Anterior cingulate cortex (tissue), 58 donors: ENCODE measurements at places on chromosomes 1 and 21.
A peak's percentile ranks its signal among the peaks of the same experiment; 100 is the strongest.

DNA sequence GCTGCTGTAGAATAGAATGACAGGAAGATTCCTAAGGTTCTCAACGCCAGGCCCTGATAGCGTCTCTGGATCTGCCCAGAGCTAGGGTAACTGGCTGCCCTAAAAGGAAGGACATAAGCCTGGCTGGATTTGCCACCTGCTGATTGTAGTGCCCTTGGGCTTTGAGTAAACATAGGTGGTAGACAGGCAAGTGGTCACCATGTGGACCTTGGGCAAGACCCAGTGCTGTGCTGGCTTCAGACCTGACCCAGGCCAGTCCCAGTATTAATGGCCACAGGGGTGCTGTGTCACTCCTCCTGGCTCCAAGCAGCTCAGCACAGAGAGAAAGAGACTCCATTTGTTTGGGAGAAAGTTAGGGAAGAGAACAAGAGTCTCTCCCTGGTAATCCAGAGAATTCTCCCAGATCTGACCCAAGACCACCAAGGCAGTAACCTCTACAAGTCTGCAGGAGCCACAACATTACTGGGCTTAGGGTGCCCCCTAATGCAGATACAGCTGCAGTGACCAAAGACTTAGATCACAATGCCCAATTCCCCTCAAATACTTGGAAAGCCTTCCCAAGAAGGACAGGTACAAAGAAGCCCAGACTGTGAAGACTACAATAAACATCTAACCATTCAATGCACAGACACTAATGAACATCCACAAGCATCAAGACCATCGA is 44.5 kb downstream of the PHTF1 start:
- DNase-seq: no peak

DNA sequence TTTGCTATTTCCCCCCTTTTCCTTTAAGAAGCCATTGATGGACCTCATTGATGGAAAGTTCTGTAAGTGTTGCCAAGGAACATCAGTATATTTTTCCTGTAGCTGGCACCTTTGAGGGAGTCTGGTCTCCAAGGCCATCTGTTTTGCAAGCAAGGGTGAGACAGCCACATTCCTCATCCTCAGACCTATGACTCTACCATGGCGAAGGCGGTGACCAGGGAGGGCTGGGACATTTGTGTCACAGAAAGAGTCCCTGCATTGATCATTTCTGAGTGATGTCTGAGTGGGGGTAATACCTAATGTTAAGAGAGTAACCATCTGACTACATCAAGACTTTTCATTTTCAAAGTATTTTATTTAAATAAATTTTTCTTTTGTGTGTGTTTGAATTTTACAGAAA is 35.4 kb downstream of the KIAA0040 start:
- no peak for DNase-seq

DNA sequence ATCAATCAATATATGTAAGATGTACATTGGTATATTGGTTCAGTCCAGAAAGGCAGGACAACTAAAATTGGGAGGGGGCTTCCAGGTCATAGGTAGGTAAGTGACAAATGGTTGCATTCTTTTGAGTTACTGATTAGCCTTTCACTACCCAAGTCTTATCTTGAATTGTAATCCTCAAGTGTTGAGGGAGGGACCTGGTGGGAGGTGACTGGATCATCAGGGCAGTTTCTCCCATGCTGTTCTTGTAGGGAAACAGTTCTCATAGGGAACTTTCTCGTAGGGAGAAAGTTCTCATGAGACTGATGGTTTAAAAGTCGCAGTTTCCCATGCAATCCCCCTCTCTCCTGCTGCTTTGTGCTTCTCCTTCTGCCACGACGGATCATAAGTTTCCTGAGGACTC is 809.2 kb downstream of the KCNT2 start:
- DNase-seq: no peak

DNA sequence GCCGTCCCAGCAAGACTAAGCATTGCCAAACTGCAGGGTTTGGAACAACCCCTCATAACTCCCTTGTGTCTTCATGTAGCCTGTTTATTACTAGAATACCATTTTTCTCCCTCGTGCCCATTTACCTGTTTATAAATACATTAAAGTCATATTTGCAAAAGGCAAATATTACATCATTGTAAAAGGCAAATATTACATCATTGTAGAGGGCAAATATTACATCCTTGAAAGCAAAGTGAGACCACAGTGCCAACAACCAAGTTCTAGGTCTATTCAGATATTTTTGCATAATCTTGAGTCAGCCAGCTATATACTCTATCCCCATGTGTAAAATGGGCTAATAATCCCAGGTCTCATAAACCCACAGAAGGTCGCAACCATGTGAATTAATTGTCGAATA is 11.4 kb upstream of the FAM163A start:
- DNase-seq: no peak

GRCh38 chr1:212699104-212699624 is 476 bp downstream of the BATF3 start:
- no peak for DNase-seq

- DNase-seq: no peak
Measured at GRCh38 chr1:50967416-50968157, 2.5 kb upstream of the CDKN2C start.

DNA sequence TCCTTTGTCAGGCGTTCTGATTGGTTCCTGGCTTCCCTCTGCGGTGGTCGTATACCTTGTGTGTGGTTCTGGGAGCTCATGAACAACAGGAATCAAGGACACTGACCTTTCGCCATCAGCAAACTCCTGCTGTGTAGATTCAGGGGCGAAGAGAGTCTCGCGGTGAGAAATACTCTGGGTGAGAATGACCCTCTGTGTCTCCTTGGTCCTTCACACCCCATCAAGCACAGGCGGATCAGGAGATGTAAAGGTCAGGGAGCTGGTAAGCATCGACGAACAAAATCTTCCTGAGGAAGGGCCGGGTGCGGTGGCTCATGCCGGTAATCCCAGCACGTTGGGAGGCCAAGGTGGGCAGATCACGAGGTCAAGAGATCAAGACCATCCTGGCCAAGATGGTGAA is 207.2 kb downstream of the KIF26B start:
- no peak for DNase-seq

DNA sequence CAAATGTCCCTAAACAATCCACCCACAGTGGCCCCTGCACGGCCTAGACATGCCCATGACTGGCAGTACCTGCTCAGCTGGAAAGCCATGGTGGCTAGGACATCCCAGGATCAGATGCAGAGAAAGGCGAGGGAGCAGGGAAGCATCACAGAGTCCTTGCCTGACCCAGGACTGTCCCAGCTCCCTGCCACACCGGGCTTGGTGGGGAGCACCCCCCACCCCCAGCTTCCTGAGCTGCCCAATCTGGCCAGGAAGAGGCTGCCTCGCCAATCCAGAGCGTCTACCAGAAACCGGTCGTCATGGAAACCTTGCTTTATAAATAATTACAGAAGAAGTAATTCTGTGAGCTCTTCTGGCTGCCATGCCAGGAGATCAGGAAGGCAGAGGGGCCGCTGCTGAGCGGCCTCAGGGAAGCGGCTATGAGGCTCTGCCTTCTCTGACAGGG is 34.8 kb downstream of the ACOT7 start:
- DNase-seq: peak; percentile 19

DNA sequence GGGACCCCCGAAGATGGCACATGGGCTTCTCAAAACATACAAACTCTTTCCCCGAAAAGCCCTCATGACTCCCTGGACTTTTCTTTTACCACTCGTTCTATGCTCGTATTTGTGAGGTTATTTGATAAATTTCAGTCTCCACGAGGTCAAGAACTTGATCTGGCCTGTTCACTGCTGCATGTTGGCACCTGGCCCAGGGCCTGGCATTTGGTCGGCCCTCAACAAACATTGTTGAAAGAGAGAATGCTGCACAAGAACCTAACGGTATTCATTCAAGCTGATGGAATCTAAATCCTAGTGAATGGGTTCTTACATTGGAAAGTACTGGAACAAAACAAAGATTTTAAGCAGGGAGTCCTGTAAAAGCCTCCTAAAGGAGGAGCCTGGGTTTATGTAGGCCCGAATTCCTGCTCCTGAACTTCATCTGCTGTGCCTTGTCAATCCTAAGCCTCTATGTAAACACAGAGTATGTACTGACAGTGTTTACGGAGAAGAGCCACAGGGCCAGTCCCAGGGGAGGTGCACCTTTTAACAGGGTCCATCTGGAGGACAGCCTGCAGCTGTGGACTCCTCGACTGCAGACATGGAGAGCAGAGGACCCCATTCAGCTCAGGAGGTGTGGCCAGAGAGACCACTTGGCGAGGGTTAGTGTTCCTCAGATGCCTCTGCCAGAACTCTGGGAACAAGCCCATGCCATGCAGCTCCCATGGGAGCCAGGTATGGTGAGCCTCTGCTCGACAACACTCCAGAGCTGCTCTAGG is 46.9 kb downstream of the L1TD1 start:
- DNase-seq: no peak

DNA sequence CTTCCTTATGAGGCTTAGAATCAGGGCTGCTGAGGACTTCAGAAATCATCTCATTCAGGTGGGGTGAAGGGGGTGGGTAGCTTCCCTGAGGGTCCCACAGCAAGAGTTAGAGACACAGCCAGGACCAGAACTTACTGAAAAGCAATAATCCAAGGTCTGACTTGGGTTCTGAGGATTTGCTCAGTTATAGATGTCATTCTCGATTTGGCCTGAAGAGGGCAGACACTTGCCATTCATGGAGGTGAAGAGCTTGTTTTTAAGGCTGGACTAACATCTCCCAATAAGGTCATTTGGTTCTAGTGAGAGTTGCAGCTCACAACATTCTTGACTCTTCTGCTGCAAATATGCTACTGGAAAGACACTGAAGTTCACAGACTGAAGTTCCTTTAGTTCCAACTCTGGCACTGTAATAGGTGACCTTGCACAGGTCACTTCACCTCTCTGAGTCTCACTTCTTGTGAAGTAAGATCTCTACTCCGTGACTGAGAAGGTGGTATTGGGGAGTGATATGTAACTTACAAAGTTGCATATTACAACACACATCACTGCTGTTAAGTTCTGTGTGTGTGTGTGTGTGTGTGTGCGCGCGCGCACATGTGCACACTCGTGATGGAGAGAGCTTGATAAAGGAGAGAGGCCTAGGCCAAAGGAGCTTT is 69.8 kb upstream of the DIRAS3 start:
- no peak for DNase-seq

- DNase-seq: no peak
Measured at GRCh38 chr1:161006563-161006962, 14.4 kb downstream of the F11R start.
